ENCODE measurements at places on chromosomes 3 and 15. TPM values are rescaled to one million over a fixed set of nuclear protein-coding genes. Genes with fewer than 3 reads are reported as not detected.

The SEMA3G gene
- not detected for total RNA-seq

The GOLGA8R gene
- total RNA-seq, result 2.0 TPM

The DAZL gene
- not detected for total RNA-seq

The FOXL2NB gene
- 2.9 TPM for total RNA-seq

The SLC15A2 gene
- total RNA-seq, result 0.06 TPM

The SERINC4 gene
- not detected for total RNA-seq

The IL12A gene
- total RNA-seq, result 1.4 TPM

The HRG gene
- total RNA-seq, result not detected

The KLHL40 gene
- not detected for total RNA-seq

The FBXO40 gene
- not detected for total RNA-seq

The STRA6 gene
- 0.06 TPM for total RNA-seq

The SLC22A14 gene
- not detected for total RNA-seq

The TTC21A gene
- total RNA-seq, result 1.5 TPM

The GP5 gene
- 0.06 TPM for total RNA-seq

The COX17 gene
- total RNA-seq, result 15.1 TPM

The CCDC54 gene
- not detected for total RNA-seq

The CTSH gene
- 43.9 TPM for total RNA-seq

The GABRR3 gene
- not detected for total RNA-seq

The IL20RB gene
- 0.57 TPM for total RNA-seq

The RPS27L gene
- 173 TPM for total RNA-seq

The AMOTL2 gene
- total RNA-seq, result 82.3 TPM

The STRIT1 gene
- total RNA-seq, result not detected

The TMEM45A gene
- total RNA-seq, result 38.8 TPM

The TMEM207 gene
- total RNA-seq, result not detected

The ARPC4 gene
- total RNA-seq, result 310 TPM

The REC114 gene
- total RNA-seq, result not detected

The SGO1 gene
- total RNA-seq, result 19.3 TPM

The AGTR1 gene
- total RNA-seq, result 5.1 TPM

The ROPN1 gene
- not detected for total RNA-seq

The NRROS gene
- 1.0 TPM for total RNA-seq

The CCPG1 gene
- total RNA-seq, result 43.2 TPM

The WDR93 gene
- not detected for total RNA-seq

The FANCD2OS gene
- not detected for total RNA-seq

The MGLL gene
- total RNA-seq, result 206 TPM

The RGMA gene
- not detected for total RNA-seq

The PRR20G gene
- not detected for total RNA-seq

The KNSTRN gene
- total RNA-seq, result 121 TPM

The PRRT3 gene
- 2.5 TPM for total RNA-seq

The KCNH8 gene
- not detected for total RNA-seq

The STXBP5L gene
- total RNA-seq, result under 0.01 TPM

The ZMYND10 gene
- 1.3 TPM for total RNA-seq

The ECE2 gene
- not detected for total RNA-seq

The SEMA3B gene
- 4.1 TPM for total RNA-seq

The MYO5C gene
- total RNA-seq, result 0.26 TPM

The CSK gene
- 28.8 TPM for total RNA-seq

The ROPN1B gene
- total RNA-seq, result not detected

The GUCA1C gene
- not detected for total RNA-seq

The MOBP gene
- total RNA-seq, result not detected

The TRAT1 gene
- total RNA-seq, result not detected

The RHOA gene
- total RNA-seq, result 706 TPM

The ABTB1 gene
- 5.2 TPM for total RNA-seq

The TGM4 gene
- total RNA-seq, result 0.06 TPM
